ENCODE measurements at places on chromosomes 7 and 10.

- no peak for DNase-seq
Observed at GRCh38 chr7:133650487-133651300, 397.8 kb downstream of the EXOC4 start.

DNA sequence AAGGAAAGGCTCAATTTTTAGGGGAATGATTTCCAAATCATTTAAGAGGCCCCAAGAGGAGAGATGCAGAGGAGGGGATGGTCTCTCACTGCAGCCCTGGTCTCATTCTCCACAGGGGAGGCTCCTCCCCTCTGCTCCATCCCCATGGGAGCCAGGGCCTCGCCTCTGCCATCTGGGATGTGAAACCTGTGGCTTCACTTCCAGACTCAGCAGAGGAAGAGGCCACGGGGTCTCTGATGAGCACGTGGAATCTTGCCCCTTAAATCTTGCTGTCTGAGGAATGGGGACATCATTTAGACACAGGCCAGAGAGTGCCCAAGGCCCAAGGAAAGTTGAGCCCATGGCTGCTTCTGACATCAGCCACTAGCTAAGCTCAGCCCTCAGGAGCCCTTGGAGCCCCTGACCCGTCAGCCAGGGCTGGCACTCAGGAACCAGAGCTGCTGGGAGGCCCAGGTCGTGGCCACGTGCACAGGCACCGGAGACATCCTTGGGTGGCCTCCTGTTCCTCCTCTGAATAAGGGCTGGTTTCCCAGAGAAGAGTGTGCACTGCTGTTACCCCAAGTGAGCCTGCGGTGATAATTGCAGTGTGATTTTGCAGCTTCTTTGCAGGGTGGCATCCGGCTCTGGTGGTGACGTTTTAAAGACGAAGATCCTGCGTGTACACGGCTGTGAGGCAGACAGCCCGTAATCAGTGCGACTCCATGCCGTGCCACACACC lies 50.5 kb downstream of the VIPR2 start:
- no peak for DNase-seq

DNA sequence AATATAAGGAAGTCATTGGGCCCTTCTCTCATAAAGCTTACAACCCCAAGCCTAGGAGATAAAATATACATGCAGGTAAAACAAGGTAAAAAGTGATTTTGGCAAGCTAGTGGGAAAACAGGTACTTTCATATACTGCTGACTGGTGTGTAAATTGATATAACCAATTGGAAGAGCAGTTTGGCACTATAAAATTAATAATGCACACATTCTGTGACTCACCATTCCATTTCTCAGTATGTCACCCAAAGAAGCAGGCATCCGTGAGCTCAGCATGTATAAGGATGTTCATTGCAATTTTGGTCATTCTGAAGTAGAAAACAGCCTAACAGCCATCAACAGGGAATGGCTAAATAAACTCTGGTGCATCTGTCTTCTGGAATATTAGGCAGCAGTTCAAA lies 2.9 kb downstream of the MACROH2A2 start:
- DNase-seq = no peak

GRCh38 chr7:159271781-159272180 lies 127.1 kb upstream of the VIPR2 start:
- DNase-seq = no peak

DNA sequence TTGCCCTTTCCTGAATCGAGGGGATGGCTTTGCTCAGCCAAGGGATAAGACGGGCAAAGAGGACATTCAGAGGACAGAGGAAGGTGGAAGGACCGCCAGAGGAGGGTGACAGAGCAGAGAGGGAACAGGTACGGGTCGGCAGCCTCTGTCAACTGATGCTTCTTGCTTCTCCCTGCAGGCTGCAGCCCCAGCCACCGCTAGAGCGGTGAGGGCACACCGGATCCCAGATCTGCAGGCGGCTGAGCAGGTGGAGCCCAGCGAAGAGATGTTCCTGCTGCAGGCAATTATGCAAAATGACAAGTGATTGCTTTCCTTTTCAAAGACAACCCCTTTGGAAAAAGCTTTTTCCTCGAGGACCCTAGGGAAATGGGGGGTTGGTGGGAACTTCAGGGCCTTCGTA lies 181.9 kb upstream of the ANKRD30A start:
- DNase-seq = no peak

DNA sequence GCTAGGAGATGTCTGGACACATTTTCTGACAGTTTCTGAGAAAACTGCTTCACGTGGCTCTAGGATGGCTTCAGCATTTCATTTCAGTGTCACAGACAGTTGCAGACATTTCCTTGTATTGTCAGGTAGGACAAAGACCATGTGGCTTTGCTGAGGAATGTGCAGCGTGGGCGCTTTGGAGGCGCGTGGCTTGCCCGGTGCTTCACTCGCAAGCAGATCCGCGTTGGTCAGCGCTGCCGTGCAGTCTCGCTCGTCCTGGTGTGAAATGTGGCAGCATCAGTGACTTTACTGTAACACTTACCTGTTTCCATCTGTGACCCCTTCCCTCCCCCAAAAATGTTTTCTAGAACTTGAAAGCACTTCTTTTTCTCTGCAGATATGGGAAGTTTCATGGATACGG lies 340.5 kb downstream of the SDK1 start:
- DNase-seq = no peak

- DNase-seq = no peak
Observed at GRCh38 chr10:62437696-62438095, 63.5 kb downstream of the ZNF365 start.

DNA sequence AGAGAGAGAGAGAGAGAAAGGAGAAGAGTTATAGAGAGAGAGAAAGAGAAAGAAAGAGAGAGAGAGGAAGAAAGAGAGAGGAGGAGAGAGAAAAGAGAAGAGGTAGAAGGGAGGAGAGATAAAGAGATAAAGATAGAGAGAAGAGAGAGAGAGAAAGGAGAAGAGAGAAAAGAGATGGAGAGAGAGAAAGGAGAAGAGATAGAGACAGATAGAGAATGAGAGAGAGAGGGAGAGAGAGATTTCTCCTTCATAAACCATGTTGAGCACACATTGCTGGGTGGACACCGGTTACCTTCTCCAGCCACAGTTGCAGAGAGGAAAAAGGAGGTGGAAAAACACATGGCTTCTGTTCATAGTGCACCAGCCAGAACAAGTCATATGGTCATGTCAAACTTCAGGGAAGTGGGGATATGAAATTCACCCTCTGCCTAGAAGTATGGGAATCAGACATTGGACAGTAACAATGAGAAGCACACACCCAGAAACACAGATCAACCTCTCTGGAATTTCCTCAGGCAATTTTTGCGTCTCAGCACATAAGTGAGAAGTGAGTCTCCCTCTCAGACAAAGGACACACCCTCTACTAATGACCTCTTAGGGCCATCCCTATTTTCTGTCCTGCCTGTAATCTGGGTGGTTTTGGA lies 172.5 kb upstream of the SVIL start:
- DNase-seq = no peak

DNA sequence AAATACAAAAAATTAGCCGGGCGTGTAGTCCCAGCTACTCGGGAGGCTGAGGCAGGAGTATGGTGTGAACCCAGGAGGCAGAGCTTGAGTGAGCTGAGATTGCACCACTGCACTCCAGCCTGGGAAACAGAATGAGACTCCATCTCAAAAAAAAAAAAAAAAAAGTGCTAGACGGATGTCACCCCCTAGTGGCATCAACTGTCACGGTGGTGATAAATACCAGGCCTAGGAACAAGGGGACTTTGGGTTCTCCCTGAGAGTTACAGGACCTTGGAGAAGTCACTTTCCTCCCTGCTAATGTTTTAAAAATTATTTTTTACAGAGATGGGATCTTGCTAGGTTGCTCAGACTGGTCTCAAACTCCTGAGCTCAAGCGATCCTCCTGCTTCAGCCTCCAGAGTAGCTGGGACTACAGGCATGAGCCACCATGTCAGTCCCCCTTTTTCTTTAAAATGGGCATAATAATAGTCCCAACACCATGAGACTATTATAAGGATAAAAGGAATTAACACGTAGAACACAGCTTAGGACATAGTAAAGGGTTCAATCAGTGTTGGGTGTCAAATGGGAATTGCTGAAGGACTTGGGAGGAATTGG lies 2.6 kb upstream of the TMEM130 start:
- DNase-seq = no peak

DNA sequence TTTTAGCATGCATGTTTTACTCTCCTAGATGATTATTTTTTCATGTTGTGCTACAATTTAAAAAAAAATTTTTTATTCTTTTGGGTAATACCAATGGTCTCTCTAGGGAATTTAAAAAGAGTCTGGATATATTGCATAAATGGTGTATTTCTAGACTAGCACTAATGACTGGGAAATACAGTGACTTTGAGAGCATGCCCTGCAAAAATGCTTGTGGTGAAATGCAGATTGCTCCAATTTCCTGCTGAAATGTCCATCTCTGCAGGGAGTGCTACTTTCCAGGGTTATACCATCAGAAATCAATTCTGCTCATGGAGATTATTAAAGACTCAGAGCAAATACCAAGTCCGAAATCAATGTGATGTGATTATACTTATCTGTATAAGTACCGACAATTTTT lies 186.1 kb downstream of the PRKG1 start:
- DNase-seq = no peak

DNA sequence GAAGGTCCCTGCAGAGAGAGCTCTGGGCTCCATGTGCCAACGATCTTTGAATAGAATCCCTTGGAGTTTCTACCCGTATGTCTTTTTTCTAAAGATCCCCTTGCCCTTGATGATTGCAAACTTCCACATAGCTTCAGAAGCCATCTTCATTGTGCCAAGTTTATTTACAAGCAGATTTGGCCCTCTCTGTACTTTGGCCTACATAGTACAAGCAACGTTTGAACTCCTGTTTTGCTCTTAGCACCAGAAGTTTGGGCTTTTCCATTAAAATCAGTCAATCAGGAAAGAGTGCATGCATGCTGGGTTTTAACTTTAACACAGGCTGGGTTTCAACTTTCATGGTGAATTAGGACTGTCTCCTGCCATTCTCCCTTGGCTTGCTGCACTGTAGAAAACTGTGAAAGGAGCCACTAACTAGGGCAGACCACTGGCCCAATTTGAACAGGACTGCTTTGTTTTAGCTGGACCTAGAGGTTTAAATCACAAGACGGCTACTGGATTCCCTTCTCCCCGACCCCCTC lies 557.6 kb upstream of the GALNT17 start:
- no peak for DNase-seq

DNA sequence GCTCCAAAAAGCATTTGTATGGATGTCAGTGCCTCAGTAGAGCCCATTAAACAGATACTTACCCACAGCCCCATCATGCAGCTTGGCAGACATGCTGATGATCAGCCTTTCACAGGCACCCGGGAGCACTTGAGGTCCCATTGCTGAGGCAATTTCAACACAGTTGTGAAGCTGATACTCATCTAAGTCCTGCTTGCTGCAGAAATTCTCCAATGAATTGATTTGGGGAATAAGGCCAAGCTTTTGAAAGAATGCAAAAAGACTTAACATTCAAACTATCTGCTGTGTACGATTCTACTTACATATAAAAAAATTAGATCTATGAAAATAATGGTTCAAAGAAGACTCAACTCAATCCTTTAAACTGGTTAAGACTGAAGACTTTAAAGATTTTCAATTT lies 60.5 kb downstream of the LAMB4 start:
- no peak for DNase-seq
